ENCODE measurements at places on chromosomes 11 and 22. TPM values are rescaled to one million over a fixed set of nuclear protein-coding genes. Genes with fewer than 3 reads are reported as not detected.
A peak's percentile ranks its signal among the peaks of the same experiment; 100 is the strongest.

GRCh38 chr11:13118194-13118593 is 109.1 kb downstream of the RASSF10 start:
- H3K27ac ChIP-seq = no peak overlapping the region
- no peaks in the 10 kb centered on the region for H3K4me1 ChIP-seq
- no peaks in the 10 kb centered on the region for H3K36me3 ChIP-seq
- H3K4me3 ChIP-seq = no peak overlapping the region
- no peaks in the 10 kb centered on the region for H3K27me3 ChIP-seq
- no peak for DNase-seq

- no peak for DNase-seq
- no peak overlapping the region for H3K4me3 ChIP-seq
- no peaks in the 10 kb centered on the region for H3K36me3 ChIP-seq
Measured at GRCh38 chr11:13223112-13223511, 54.5 kb upstream of the BMAL1 start.

DNA sequence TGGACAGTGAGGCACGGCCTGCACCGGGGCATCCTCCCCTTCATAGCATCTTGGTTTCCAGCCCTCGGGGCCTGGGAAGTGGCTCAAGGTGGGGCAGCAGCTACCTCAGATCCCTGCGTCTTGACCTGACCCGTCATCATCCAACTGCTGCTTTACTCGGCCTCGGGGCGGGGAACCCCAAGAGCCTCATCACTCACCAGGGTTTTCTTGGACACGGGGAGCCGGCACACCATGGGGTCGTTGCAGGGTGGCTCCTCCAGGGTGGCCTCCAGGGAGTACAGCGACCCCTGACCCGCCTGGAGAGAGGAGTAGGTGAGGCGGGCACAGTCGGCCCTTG is 651 bp downstream of the CTSF start:
- H3K27me3 ChIP-seq = no peaks in the 10 kb centered on the region
- no peaks in the 10 kb centered on the region for H3K36me3 ChIP-seq
- H3K4me1 ChIP-seq = peaks cover 14% of the 10 kb centered on the region
- H3K4me3 ChIP-seq = no peak overlapping the region

DNA sequence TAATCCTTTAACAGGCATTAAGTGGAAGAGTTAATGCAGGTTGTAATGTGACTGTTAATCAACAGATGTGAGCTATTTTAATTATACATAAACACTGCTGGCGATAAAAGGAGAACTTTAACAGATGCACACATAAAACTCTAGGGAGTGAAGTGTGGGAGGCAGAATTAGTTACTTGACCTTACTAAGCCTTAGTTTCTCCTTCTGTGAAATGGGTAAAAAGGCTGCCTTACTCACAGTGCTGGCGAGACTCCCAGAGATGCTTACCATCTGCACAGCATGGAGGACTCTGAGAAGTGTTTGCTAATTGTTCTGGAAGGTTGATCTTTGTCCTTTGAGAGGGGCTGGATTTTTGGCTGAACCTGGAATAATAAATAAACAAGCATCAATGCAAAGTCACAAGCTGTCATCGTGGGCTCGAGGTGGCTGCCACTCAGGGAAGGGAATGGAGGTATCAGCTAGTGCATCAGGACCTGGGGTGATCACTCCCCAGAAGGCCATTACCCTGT is 58.6 kb upstream of the MPEG1 start:
- no peak for DNase-seq
- H3K27ac ChIP-seq = no peak overlapping the region
- no peak overlapping the region for H3K4me3 ChIP-seq
- no peaks in the 10 kb centered on the region for H3K36me3 ChIP-seq
- H3K27me3 ChIP-seq = no peaks in the 10 kb centered on the region

CBLIF gene
- polyA plus RNA-seq = not detected

GRCh38 chr11:10490398-10491241 is 35.6 kb downstream of the AMPD3 start:
- H3K27ac ChIP-seq = peak overlapping the region; percentile 17
- H3K27me3 ChIP-seq = no peaks in the 10 kb centered on the region
- H3K4me1 ChIP-seq = no peaks in the 10 kb centered on the region
- no peak overlapping the region for H3K4me3 ChIP-seq
- peak; percentile 34 for DNase-seq

DNA sequence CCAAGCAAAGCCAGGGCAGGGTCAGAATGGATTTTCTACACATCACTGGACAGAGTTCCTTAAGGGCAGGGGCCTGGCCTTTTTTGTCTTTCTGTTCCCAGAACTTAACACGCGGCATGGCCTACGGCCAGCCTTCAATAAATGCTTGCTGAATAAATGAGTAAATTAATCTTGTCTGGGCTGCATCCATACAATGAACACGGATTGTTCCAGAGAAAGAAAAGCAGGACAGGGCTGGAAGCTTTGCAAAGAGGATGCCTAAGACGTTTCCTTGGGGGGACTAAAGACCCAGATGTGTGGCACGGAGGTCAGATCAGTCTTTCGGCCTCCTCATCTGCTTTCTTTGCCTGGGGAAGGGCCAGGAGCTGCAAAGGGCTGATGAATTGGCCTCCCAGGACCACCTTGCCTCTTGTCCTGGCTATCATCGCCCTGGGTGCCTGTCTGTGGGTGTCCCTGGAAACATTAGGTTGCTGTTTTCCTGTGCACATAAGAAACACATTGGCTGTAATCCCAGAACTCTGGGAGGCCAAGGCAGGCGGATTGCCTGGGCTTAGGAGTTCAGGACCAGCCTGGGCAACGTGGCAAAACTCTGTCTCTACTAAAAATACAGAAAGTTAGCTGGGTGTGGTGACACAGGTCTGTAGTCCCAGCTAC is 20.8 kb upstream of the RFPL3 start:
- no peaks in the 10 kb centered on the region for H3K36me3 ChIP-seq
- no peak overlapping the region for H3K27ac ChIP-seq
- H3K4me3 ChIP-seq = no peak overlapping the region
- DNase-seq = no peak

PRODH gene
- polyA plus RNA-seq = 1.2 TPM

JAML gene
- 3.4 TPM for polyA plus RNA-seq

DNA sequence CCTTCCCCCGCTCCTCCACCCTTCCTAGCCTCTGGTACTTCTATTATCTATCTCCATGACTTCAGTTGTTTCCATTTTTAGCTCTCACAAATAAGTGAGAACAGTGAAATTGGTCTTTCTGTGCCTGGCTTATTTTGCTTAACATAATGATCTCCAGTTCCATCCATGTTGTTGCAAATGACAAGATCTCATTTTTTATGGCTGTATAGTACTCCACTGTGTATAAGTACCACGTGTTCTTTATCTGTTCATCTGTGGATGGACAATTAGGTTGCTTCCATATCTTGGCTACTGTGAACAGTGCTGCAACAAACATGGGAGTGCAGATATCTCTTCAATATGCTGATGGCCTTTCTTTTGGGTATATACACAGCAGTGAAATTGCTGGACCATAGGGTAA is 6.9 kb upstream of the ABCC8 start:
- no peaks in the 10 kb centered on the region for H3K36me3 ChIP-seq
- H3K27me3 ChIP-seq = no peaks in the 10 kb centered on the region
- no peak for DNase-seq
- no peak overlapping the region for H3K4me3 ChIP-seq

- no peak for DNase-seq
- peaks cover 10% of the 10 kb centered on the region for H3K27me3 ChIP-seq
- H3K27ac ChIP-seq = no peak overlapping the region
- peaks cover 9% of the 10 kb centered on the region for H3K4me1 ChIP-seq
Measured at GRCh38 chr11:17720796-17721171, 1.4 kb downstream of the MYOD1 start.

GRCh38 chr11:61962213-61963015 is 5.0 kb downstream of the FTH1 start:
- peaks cover 13% of the 10 kb centered on the region for H3K36me3 ChIP-seq
- H3K4me1 ChIP-seq = peaks cover 14% of the 10 kb centered on the region
- peak overlapping the region; percentile 63 for H3K27ac ChIP-seq
- no peak for DNase-seq
- H3K4me3 ChIP-seq = no peak overlapping the region
- H3K27me3 ChIP-seq = no peaks in the 10 kb centered on the region

Measured in liver (tissue), 10 donors.